ENCODE measurements at places on chromosomes 2 and 18.
A peak's percentile ranks its signal among the peaks of the same experiment; 100 is the strongest.

DNA sequence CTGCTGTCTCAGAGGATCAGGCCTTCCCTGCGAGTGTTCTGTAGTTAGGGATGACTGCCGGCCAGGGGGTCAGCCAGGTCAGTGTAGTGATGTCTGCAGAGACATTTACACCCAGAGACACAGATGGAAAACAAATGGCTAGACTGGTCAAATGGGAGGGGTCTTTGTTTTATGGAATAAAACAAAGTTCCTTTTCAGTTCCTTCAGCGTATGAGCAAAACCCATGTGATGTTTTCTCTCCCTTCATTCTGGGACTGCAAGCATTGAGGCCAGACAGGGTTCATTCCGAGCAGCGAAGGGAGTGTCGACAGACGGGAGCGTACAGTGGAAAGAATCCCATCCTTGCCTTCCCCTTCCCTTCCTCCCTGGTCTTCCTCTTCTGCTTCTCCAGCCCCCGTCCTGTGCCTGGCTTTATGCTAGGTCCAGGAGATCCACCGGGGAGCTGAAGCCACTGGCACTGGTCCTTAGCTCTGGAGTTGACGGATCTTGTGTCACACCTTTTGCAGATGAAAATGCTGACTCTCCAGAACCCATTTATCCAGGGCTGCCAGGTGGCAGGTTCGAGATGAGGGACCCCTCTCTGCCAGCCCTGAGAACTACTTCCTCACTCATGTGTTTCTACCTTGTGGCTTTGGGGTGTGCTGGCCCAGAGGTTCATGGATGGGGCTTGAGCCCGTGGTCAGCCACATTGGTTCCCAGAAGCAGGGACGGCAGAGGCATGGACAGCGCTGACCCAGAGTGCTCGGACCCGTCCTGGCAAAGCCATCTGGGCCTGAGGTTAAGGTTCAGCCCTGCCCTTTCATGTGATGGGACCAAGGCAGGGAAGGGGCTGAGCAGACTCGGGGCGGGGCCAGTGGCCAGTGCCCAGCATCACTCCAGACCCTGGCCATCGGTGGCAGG is 24.2 kb downstream of the ITGB1BP1 start:
- no peak for DNase-seq

DNA sequence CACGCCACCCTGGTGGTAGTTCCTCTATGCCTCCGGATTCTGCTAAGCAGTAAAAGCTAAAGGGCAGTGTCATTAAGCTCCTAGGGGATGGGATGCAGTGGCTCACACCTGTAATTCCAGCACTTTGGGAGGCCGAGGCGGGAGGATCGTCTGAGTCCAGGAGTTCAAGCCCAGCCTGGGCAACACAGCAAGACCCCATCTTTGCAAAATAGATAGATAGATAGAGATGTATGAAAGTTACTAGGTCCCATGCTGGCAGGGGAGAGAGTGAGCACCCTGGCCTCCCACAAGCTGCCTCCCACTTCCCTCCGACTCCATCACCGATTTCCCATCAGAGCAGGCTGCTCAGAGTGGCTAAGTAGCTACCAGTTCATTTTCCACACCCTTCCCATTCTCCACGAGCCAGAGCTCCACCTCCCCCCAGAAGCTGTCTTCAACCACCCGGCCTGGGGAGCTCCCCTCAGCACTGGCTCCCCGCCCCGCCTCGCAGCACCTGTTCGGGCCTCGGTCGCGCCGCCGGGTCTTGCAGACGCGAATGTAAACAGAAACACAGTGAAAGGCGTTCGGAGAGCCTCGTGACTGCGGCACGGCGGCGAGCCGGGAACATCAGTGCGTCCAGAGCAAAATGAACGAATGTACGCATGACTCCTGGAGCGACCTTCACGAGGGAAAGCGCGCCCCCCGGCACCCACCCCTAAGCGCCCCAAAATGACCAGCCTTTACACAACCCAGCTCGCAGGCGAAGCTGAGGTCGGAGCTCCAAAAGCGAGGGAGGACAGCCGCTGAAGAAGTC is 598 bp upstream of the CEP68 start:
- no peak for DNase-seq

DNA sequence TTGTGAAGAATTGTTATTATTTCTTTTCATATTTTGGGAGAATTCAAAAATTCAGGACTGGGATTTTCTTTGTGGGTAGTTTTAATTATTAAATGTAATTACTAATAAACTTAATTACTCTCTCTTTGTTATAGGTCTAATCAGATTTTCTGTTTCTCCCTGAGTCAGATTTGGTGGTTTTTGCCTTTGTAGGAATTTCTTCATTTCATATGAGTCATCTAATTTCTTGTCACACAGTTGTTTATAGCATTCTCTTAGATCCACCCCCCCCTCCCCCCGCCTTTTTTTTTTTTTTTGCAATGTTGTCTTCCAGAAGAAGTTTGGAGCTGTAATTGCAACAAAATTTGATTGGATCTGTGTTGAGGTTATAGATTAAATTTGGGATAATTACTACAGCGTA is 26.0 kb upstream of the GALR1 start:
- no peak for DNase-seq

GRCh38 chr2:59932341-59932740 is 621.1 kb downstream of the BCL11A start:
- DNase-seq = no peak

GRCh38 chr2:162065767-162066166 is 8.2 kb downstream of the DPP4 start:
- DNase-seq = no peak

- no peak for DNase-seq
Observed at GRCh38 chr2:178933493-178933892, 116.4 kb downstream of the CCDC141 start.

GRCh38 chr18:44672506-44672905 is 8.2 kb upstream of the SETBP1 start:
- no peak for DNase-seq

DNA sequence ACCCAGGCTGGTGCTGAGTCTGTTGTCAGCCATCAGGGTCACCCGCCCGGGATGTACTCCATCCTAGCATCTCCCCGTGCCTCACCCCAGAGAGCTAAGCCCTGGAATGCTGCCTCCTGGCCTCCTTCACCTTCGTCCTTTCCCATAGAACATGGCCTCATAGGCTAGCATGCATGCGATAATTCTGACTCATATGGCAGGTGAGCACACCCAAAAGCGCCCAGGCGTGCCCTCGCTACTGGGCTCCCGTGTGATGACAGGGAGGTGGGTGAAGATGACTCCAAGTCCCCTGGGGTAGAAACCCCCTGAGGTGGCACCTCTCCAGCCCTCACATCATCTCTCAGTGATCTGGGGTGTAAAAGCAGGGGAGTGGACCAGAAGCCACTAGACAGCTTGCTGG is 7.3 kb downstream of the SPR start:
- DNase-seq = no peak

DNA sequence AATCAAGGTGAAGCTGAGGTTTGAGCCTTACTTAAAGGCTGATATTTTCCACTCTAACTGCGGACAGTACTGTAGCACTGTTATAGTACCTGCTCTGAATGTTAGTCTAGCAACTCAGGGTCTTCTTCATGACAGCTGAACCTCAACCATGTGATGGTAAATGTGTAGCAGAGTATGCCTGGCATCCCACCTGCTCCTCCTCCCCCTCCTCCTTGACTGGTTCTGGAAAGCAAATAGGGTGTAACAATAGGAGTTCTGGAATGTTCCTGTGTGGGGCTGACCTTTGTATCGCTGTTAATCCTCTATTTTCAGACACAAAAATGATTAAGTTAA is 447 bp upstream of the CCL20 start:
- DNase-seq = no peak

GRCh38 chr2:95025406-95026319 is at the start of gene MAL:
MAL (plus strand) TSS chr2:95025708; CDS start chr2:95025793, 85 bp downstream.
- no peak for DNase-seq

- no peak for DNase-seq
Observed at GRCh38 chr2:112812318-112813267, 24.0 kb downstream of the IL1B start.

- no peak for DNase-seq
Observed at GRCh38 chr2:152568531-152568930, 148.7 kb downstream of the PRPF40A start.

DNA sequence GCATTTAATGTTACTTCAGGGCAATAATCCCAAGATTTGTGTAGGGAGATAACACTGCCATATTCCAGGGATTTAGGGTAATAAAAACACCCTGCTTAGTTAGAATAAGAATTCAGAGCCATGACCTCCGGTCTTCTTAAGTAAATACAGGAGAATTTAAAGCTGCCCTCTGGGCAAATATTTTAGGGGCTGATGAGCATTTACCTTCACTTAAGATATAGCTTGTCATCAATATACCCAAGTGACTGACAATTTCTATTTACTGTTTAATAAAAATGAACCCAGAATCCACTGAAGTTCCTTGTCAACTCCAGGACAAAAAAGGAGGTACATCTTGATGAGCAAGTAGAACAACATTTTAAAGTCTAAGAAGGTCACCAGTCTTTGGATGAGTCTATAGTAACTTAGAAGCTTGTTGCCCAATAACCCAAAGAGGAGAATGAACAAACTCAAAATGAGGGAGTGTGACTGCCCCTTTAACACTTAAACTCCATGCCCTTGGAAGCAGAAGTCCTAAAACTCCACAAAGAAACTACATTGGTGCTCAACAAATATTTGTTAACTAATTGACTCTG is 24.3 kb upstream of the IKZF2 start:
- DNase-seq = no peak

GRCh38 chr18:76823587-76824011 is 1.2 kb downstream of the ZNF236 start:
- no peak for DNase-seq

- DNase-seq = no peak
Observed at GRCh38 chr2:237927986-237928385, 38.8 kb upstream of the UBE2F start.

DNA sequence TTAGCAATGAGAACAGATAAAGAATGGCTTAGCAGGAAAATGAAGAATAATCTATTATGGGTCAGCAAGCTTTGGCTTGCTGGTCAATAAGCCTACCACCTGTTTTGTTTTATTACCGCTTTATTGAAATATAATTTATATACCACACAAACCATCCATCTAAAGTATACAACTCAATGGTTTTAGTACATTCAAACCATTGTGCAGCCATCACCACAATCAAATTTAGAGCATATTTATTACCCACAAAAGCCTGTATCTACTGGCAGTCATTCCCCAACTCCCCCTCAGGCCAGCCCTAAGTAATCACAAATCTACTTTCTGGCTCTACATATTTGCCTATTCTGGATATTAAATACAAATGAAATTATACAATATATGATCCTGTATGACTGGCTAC is 17.2 kb downstream of the PPP3R1 start:
- peak; percentile 34 for DNase-seq

DNA sequence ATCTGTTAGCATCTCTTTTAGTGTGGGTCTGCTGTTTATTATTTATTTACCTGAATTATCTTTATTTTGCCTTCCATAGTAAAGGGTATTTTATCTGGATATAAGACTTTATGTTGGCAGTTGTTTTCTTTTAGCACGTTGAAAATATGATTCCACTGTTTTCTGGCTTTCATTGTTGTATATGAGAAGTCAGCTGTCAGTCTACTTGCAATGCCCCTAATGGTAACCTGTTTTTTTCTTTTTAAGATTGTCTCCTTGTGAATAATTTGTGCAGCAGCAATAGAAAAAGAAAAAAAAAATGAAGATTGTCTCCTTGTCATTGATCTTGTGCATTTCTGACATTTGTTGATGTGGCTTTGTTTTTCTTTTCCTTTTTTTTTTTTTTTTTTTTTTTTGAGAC is 27.2 kb downstream of the SNED1 start:
- no peak for DNase-seq
